ENCODE measurements at places on chromosomes 1 and 21.

DNA sequence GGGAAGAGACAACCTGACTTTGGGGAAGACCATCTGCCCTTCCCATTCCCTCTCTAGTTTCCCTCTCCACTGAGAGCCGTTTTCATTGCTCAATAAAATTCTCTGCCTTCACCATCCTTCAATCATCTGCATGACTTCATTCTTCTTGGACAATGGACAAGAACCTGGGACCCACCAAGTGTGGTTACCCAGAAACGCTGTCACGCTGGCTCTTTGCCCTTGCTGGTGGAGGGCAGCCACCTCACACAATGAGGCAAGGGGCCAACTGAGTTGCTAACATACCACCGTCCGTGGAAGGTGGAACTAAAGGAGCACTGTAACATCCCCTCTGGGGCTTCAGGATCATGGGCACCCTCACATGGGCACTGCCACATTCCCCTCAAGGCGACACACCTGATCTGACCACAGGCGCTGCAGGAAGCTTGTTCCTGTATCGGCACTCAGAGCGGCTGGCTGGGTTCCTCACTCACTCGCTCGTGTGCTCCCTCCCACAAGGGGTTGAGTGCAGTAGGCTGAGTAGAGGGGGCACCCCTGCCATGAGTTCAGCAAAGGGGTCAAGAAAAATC, 652.4 kb downstream of the PLPP3 start:
- peaks cover 8% of the 10 kb centered on the region for H3K4me1 ChIP-seq
- peaks cover 1% of the 10 kb centered on the region for H3K36me3 ChIP-seq

DNA sequence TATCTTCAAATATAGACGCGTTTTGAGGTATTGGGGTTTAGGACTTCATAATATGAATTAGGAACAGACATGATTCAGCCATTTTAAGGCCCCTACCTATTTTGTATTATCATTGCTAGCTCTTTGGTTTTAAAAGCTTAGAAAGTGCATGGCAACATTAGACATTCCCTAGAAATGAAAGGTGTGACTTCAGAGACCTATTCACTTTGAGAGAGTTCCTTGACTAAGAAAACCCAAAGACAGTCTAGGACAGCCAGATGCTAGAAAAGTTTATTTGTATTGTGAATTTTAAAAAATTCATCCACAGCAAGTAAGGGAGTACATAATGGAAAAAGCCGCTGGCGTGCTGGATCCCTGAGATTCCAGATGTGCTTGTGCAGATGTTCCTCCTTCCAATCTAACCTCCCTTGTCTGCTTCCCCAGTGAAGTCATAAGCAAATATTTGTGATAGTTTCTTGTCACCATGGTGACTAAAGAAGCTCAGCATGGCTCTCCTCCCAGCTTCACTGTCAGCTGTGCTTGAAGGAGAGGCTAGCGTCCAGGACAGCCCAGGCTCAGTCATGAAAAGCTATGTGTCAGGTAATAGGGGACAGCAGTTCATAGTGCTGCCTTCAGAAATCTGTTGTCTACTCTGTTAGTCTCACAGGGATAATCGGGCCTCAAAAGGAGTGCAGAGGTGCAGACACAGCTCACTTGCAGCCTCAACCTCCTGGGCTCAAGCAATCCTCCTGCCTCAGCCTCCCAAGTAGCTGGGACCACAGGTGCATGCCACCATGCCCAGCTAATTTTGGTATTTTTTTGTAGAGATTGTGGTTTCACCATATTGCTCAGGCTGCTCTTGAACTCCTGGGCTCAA, 34.8 kb downstream of the KPNA6 start:
- peak overlapping the region; percentile 78 for H3K27ac ChIP-seq
- no peak for DNase-seq
- no peak overlapping the region for H3K4me3 ChIP-seq
- H3K27me3 ChIP-seq, result no peaks in the 10 kb centered on the region

DNA sequence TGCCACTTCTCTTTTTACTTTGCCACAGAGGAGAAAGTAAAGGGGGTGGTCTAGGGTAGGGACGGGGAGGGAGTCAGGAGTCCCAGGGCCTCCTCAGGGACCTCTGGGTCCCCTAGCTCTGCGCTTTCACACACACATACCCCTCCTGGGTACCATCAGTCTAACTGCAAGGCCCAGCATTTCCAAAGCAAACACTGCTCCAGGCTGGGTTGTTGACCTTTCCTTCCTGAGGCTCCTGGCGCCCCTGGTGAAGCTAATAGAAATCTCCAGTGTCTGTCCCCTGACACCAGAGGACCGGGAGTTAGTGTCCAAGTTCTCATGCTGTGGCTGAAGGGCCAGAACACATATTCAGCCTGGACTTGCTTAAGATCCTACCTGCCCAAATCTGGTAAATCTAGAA, 3.9 kb downstream of the TMEM63A start:
- peak overlapping the region; percentile 40 for H3K4me3 ChIP-seq
- H3K27ac ChIP-seq, result peak overlapping the region; percentile 95
- peaks cover 52% of the 10 kb centered on the region for H3K4me1 ChIP-seq
- H3K27me3 ChIP-seq, result no peaks in the 10 kb centered on the region

- no peak overlapping the region for H3K27ac ChIP-seq
- H3K27me3 ChIP-seq, result peaks cover 12% of the 10 kb centered on the region
- H3K4me1 ChIP-seq, result no peaks in the 10 kb centered on the region
- no peak for DNase-seq
- H3K36me3 ChIP-seq, result no peaks in the 10 kb centered on the region
These were observed 87.9 kb upstream of the PAPPA2 start for GRCh38 chr1:176374967-176375569.

GRCh38 chr1:193115629-193116227, 6.1 kb upstream of the CDC73 start:
- no peak for DNase-seq
- H3K4me1 ChIP-seq, result peaks cover 46% of the 10 kb centered on the region
- H3K36me3 ChIP-seq, result no peaks in the 10 kb centered on the region
- H3K27ac ChIP-seq, result peak overlapping the region; percentile 82

DNA sequence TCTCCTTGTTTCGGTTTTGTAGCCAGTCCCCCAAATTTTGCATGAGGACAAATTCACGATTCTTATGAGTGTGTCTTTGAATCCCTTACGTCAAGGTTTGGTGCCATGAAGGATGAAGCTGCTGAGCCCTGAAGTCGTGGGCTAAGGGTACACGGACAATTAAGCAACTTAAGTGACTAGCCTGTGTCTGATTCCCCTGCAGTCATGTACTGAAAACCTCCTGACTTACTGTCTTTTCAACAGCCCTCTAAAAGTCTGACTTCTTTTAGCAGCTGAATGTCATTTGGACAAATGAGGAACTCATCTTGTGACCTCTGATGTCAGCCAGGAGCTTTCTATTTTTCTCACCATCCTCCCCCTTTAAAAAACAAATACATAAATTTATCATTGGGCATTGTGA, 27.1 kb upstream of the C1orf105 start:
- H3K27ac ChIP-seq, result peak overlapping the region; percentile 68
- no peak for DNase-seq
- peaks cover 72% of the 10 kb centered on the region for H3K4me1 ChIP-seq
- no peaks in the 10 kb centered on the region for H3K27me3 ChIP-seq

DNA sequence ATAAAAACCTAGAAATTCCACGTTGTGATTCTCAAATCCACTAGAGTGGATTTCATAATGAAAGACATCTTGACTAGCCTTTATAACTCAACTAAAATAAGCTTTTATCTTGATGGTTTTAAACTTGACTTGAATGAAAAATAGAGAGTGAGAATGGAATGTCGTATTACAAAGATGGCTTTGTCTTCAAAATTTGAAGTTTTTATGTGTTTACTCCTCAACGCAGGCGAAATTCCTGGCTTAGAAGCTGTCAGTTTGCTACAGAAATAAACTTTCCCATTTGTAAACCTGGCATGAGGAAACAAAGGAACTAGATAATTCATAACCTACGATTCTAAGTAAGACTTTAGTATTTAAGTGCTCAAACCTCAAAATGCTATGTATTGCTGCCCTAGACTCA, 90.0 kb upstream of the KRTAP19-8 start:
- H3K4me3 ChIP-seq, result no peak overlapping the region
- no peak for DNase-seq
- H3K27me3 ChIP-seq, result no peaks in the 10 kb centered on the region
- peaks cover 7% of the 10 kb centered on the region for H3K36me3 ChIP-seq
- no peaks in the 10 kb centered on the region for H3K4me1 ChIP-seq
- no peak overlapping the region for H3K27ac ChIP-seq
